ENCODE measurements at places on chromosomes 6 and 20.

- no peak for DNase-seq
These were observed 37.8 kb upstream of the NHSL1 start for GRCh38 chr6:138537106-138537505.

DNA sequence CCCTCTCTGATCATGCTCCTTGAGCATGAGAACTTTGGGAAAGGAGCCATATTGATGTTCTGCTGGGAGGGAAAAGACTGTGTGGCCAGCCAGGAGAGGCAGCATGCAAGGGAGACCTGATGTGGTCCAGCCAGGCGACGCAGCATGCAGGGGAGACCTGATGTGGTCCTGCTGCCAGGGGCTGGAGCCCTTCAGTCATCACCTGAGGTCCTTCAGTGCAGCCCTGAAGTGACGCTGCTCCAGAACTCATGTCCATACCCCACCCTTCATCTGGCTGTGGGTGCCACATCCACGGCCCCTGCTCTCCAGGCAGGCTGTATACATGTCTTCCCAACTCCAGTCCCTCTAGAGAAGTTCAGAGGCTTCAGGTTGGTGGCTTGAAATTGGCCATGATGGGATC is 134.4 kb downstream of the ERMARD start:
- no peak for DNase-seq

- no peak for DNase-seq
These were observed 631.2 kb upstream of the SYNCRIP start for GRCh38 chr6:86273936-86274335.

DNA sequence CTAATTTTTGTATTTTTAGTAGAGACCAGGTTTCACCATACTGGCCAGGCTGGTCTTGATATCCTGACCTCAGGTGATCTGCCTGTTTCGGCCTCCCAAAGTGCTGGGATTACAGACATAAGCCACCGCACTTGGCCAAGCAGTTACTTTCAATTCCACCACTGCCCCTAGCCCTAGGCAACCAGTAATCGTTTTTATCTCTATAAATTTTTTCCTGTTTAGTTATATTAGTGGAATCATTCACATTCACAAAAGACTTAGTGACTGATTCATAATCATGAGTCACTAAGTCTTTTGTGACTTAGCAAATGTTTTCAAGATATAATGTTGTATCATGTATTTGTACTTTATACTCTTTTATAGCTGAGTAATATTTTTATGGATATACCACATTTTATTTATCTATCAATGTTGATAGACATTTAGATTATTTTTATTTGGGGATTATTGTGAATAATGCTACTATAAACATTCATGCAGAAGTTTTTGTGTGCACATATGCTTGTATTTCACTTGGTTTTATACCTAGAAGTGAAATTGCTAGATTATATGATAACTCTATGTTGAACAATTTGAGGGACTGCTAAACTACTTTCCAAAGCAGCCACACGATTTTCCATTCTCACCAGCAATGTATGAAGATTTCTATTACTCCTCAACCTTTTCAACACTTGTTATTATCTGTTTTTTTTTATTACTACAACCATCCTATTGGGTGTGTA is 421.4 kb upstream of the ID4 start:
- no peak for DNase-seq

- DNase-seq: no peak
These were observed 410.4 kb downstream of the MAFB start for GRCh38 chr20:40278673-40279072.

- no peak for DNase-seq
These were observed 28.1 kb downstream of the ROS1 start for GRCh38 chr6:117397536-117398227.

DNA sequence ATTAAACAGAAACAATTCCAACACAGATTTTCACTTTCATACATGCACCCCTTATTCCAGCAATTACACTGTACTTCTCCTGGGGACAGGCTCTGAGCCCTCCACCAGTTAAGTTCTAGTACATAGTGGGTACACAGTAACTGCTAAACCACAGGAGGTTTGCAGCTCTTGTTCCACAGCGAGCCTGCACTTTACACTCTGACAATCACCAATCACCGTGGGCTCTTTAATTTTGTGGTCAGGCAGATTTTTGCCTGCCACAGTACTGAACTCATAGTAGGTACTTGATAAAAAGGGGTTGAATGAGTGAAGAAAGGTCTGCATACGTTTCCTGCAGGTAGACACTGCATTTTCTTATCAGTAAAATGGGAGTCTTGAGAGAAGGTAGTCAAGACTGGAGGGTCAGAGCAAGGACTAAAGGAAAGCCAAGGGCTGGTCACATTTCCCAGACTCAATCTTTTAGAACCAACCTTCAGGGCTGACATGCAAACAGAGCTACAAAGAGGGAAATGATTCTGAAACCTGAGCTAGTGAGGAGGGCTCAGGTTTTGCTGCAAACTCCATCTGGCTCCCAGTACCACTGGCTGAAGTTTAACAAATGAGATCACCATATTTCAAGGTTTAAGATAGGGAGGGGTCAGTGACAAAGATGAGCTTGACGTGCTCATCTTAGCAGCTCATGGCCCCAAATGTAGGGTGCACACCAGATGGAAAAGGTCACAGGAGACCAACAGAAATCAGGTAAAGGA is 404.6 kb downstream of the BTBD9 start:
- peak; percentile 58 for DNase-seq
